ENCODE measurements at places on chromosomes 11 and 22. TPM values are rescaled to one million over a fixed set of nuclear protein-coding genes. Genes with fewer than 3 reads are reported as not detected.
A peak's percentile ranks its signal among the peaks of the same experiment; 100 is the strongest.

Gene PRR33
- polyA plus RNA-seq, result 0.28 TPM

Gene KDM2A
- polyA plus RNA-seq, result 47.8 TPM

Gene CRACR2B
- polyA plus RNA-seq, result 20.2 TPM

Gene SYCE3
- polyA plus RNA-seq, result not detected

Gene MS4A6A
- polyA plus RNA-seq, result 87.3 TPM

DNA sequence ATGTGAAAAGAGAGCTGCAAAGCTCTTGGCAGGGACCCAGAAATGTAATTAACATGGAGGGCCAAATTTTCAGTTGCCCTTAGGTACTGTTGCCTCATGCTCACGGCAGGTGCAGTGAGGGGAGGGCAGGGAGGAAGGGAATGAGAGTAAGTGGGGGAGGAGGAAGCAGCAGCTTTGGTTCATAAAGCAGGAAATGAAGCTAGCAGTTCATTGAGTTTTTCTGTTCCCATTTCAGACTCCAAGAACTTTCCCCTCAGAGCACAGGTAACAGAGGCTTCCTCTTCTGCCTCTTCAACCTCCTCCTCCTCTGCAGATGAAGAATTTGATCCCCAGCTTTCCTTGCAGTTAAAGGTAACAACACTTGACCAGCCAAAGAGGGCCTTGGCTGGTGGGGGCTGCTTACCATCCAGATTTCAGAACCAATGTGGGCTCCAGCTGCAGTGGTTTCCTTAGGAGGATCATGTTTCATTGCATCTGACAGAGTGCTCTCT lies 57.9 kb upstream of the PARVA start:
- DNase-seq, result peak; percentile 45

GRCh38 chr22:31148953-31149627 lies 8.8 kb upstream of the PLA2G3 start:
- peak; percentile 47 for DNase-seq

- DNase-seq, result no peak
Observed at GRCh38 chr22:16960220-16960883, 47.7 kb downstream of the GAB4 start.

GRCh38 chr11:28483072-28483867 lies 375.1 kb downstream of the METTL15 start:
- no peak for DNase-seq

GRCh38 chr11:88384004-88384668 lies 46.6 kb upstream of the CTSC start:
- no peak for DNase-seq

- no peak for DNase-seq
Observed at GRCh38 chr11:124900464-124900863, 2.8 kb upstream of the ROBO4 start.

- DNase-seq, result no peak
Observed at GRCh38 chr11:35082321-35083180, 56.4 kb upstream of the CD44 start.

- no peak for DNase-seq
Observed at GRCh38 chr11:14310679-14311078, 48.3 kb downstream of the RRAS2 start.
